Aorta (tissue), 5 donors: ENCODE measurements at places on chromosomes 13 and 19. TPM values are rescaled to one million over a fixed set of nuclear protein-coding genes. Genes with fewer than 3 reads are reported as not detected.

GRCh38 chr19:14916848-14917247 lies 24.4 kb upstream of the OR7C2 start:
- no peak for DNase-seq

DNA sequence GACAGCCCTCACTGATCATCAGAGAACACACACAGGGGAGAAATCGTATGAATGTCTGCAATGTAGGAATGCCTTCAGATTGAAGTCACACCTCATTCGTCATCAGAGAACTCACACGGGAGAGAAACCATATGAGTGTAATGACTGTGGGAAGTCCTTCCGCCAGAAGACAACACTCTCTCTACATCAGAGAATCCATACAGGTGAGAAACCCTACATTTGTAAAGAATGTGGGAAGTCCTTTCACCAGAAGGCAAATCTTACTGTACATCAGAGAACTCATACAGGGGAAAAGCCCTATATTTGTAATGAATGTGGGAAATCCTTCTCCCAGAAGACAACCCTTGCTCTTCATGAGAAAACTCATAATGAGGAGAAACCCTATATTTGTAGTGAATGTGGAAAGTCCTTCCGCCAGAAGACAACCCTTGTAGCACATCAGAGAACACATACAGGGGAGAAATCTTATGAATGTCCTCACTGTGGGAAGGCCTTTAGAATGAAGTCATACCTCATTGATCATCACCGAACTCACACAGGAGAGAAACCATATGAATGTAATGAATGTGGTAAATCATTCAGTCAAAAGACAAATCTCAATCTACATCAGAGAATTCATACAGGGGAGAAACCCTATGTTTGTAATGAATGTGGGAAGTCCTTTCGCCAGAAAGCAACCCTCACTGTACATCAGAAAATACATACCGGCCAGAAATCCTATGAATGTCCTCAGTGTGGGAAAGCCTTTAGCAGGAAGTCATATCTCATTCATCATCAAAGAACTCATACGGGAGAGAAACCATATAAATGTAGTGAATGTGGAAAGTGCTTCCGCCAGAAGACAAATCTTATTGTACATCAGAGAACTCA lies 32.5 kb downstream of the ZNF567 start:
- DNase-seq, result no peak

- peak; percentile 68 for DNase-seq
Measured at GRCh38 chr13:114108894-114109293, 23.5 kb downstream of the RASA3 start.

GRCh38 chr19:33193865-33194362 lies at the start of gene LRP3:
TSS of gene LRP3 (plus strand) at chr19:33194330. CDS start at chr19:33194786, 456 bp downstream.
- DNase-seq, result peak; percentile 79

- DNase-seq, result peak; percentile 91
Measured at GRCh38 chr13:110108348-110109139, 198.4 kb downstream of the COL4A1 start.

- no peak for DNase-seq
Measured at GRCh38 chr19:55554741-55555152, 9.4 kb upstream of the SBK3 start.

GRCh38 chr13:40368127-40368891 lies 298.1 kb downstream of the FOXO1 start:
- no peak for DNase-seq

DNA sequence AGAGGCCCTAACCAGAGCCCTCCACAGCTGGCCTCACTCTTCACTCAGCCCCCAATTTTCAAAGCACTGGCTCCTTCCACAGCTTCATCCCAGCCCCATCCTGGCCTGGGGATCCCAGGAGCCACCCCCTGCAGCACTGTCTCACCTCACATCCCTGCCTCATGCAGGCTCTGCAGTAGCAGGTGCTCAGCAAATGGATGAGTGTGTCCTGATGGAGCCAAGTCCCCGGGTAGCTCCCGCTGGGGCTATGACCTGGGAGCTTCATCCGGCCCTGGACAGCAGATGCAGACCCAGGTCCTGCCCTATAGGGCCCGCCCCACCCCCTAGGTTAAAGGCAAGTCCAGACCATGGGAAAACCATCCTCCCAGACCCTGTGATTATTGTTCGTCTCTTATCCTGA lies 143.2 kb upstream of the ZNF507 start:
- no peak for DNase-seq

DNA sequence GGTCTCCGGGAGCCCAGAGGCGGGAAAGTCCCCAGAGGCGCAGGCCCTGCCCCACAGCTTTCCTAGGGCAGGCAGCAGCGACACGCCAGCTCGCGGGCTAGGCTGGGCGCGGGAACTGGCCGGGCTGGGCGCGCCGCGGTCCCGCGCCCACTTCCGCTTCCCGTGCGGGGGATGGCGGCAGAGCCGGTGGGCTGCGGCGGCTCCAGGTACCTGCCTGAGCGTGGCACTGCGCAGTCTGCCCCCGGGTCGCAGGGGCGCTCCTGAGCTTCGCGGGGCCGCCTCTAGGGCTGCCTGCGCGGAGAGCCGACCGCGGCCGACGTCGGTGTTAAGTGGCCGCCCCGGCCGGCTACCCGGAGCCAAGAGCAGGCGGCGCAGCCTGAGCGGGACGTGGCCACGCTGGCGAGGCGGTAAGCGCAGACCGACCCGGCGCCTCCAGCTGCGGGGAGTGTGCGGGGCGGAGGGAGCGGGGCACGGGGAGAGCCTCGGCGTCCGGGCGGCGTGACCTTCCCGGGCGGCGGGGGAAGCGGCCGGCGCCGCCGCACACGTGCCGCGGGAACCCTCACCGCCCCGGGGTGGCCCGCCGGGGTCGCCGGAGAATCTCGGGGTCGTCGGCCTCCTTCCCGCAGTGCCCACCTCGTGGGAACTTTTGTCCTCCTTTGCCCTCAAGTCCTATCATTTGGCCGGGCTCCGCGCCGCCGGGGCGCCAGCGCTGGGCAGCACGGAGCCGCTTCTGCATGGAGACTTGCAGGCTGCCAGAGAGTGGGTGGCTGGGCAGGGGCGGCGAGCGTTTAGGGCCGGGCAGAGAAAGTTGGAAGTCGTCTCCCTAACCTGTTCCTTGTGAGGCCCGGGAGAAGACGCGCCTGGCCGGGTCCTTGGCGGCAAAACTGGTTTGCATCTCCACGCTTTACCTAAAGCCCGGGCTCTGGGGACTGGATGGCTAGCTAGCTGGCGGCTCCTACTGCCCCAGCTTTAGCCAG lies 31.4 kb upstream of the MPHOSPH8 start:
- peak; percentile 80 for DNase-seq

Gene PEG3
- 2.3 TPM for polyA plus RNA-seq

Gene PLA2G4C
- 45.8 TPM for polyA plus RNA-seq

Gene NKG7
- polyA plus RNA-seq, result 0.38 TPM

Gene SPTBN4
- polyA plus RNA-seq, result 4.1 TPM

Gene IGSF23
- polyA plus RNA-seq, result 0.18 TPM

Gene FLT3LG
- 36.0 TPM for polyA plus RNA-seq

Gene FBXW9
- polyA plus RNA-seq, result 4.1 TPM

Gene WDR87
- not detected for polyA plus RNA-seq
